ENCODE measurements at places on chromosomes 4 and X.

- peak; percentile 17 for DNase-seq
Observed at GRCh38 chr4:173074501-173074946, 94.1 kb upstream of the GALNT7 start.

DNA sequence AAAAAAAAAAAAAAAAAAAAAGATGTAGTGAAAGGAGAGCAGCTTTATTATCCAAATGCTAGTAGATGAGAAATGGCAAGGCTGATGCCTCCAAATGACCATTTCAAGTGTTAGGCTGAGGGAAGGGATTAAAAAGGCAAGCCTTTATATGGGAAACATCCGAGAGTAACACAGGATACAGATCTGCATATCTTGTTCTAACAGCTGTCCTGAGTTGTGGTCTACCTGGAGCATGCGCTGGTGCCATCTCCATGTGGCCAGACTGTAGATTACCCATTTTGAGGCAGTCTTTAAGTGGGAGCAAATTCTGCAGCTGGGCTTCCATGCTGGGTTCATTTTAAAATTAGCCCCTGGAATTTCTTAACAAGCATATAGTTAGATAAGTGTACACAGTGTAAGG, 26.0 kb upstream of the ELF2 start:
- DNase-seq = no peak

DNA sequence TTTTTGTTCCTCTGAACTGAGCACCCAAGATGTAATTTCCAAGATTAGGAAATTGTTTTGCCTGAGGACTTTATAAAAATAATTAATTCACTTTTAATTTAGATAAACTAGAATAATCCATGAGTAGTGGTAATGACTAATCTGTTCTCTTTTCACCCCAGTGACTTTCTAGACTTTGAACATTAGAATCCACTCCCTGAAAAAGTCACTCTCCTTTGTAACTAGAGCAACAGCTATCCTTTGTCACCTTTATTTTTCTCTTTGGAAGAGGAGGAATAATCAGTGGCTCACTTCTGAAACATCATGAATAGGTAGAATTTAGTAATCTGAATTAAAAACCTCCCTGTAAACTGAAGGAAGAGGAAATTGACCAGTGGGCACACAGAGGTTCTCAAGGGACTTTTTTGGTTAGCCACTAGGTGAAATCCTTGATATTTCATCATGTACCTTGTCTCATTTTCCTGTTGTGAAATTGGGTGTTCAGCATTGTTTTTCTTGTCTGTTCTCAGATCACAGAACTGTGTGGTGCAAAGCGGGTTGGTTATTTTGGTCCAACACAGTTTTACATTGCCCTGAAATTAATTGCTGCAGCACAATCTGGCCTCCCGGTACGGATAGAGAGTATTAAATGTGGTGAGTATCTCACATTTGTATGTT, 59.4 kb downstream of the REPS2 start:
- no peak for DNase-seq

DNA sequence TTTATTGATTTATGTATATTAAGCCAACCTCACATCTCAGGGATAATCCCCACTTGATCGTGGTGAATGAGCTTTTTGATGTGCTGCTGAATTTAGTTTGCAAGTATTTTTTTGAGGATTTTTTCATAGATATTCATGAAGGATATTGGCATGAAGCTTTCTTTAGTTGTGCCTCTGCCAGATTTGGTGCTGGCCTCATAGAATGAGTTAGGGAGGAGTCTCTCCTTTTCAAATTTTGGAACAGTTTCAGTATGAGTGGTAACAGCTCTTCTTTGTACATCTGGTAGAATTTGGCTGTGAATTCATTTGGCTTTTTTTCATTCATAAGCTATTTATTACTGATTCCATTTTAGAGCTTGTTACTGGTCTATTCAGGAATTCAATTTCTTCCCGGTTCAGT, 197.2 kb upstream of the NDST4 start:
- no peak for DNase-seq

DNA sequence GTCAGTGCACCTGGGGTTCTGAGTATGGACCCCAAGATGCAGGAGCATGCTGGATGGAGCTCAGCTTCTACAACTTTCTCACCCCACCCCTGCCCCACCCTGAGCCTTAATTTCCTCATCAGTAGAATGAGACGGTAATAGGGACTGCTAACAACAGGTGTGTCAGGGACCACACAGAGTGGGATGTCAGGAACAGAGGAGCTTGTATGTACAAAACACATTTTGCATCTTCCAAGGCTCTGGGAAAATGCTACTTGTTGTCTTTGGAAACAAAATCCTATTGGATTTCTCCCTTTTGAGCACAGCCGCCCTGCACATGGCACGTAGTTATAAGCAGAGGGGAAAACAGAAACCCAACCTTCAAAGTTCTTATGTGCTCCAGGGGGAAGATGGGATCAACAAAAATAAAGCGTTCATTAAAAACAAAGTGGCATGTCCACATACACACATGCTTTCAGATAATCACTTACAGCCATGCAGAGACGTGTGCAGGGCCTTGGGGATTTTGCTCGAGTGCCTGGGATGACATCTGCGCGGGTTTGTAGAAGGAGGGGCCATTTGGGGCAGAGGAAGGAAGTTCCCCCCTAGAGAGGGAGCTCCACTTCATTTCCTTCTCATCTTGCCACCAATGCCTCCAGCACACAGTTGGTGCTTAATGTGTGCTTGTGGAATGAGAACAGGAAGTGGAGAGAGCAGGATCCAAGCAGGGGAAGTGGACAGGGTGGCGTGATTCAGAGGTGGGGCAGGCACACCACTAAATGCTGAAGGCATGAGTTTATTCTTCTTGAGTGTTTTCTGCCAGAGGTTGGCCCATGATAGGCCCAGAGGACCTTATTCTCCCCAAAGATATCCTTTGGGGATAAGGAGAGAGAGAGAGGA, 138.9 kb downstream of the SMIM20 start:
- no peak for DNase-seq

All from HS-27A (cell line).